Stimulated activated naive CD4-positive, alpha-beta T cell (primary cell): ENCODE measurements at places on chromosomes 13 and 19.

DNA sequence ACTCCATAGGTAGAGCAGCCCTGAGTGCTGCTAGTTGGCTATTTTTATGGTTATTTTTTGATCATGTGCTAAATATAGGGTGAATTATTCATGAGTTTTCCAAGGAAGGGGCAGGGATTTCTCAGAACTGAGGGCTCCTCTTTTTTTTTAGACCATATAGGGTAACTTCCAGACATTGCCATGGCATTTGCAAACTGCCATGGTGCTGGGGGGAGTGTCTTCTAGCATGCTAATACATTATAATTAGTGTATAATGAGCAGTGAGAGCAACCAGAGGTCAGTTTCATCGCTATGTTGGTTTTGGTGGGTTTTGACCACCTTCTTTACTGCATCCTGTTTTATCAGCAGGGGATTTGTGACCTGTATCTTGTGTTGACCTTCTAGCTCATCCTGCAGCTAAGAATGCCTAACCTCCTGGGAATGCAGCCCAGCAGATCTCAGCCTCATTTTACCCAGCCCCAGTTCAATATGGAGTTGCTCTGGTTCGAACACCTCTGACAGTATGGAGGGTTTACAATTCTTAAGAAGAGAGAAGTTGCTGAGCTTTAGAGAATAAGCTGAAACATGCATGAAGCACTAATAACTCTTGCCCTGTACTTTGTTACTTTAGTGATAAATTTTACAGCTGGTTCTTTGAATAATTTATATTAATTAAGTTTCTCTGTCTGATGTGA, 31.7 kb downstream of the CEACAM1 start:
- no peak for DNase-seq

DNA sequence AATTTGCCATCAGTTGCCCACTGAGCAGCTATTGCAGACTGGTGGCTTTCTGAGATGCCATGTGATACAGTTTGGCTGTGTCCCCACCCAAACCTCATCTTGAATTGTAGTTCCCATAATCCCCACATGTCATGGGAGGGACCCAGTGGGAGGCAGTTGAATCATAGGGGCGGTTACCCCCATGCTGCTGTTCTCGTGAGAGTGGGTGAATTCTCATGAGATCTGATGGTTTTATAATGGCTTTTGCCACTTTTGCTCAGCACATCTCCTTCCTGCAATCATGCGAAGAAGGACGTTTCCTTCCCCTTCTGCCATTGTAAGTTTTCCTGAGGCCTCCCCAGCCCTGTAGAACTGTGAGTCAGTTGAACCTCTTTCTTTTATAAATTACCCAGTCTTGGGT, 34.8 kb upstream of the ANKRD10 start:
- no peak for DNase-seq

- no peak for DNase-seq
These were observed 107.0 kb upstream of the MCF2L start for GRCh38 chr13:112861876-112862615.

DNA sequence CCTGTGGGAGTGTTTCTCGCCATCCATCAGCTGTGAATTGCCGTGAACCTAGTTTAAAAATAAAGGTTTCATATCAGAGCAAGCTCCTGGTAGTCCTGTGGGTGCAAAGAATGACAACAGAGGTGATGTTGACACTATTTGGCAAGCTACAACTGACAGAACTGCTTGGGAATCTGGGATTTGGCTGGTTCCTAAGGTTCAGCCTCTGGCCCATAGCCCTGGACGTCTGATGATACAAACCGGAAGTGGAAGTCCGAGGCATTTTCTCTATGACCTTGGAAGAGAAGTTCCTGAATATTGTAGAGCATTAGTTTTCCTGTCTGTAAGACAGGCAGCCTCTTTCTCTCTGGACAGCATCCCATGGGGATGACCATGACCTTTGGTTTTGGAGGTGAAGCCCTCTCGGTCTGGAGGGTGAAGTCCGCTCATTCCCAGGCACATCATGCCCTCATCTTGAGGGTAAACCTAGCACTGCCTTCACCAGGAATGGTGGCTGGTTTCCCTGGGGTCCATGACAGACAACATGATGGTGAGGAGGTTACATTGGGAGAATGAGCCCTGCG, 29.1 kb downstream of the GATAD2A start:
- DNase-seq: no peak

DNA sequence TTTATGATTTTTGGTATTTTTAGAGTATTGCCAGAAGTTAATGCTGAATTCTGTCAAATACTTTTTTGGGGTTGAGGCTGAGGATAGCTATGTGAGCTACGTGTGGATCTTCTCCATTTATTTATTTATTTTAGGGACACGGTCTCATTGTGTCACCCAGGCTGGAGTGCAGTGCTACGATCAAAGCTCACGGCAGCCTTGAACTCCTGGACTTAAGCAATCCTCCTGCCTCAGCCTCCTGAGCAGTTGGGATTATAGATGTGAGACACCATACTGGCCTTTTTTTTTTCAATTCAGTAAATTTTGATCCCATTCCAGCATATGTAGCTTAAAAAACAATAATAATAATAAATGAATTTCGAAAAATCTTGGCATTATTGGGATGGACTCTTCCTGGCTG, 21.1 kb downstream of the ING1 start:
- DNase-seq: no peak

GRCh38 chr19:21314676-21315075, 14.5 kb downstream of the ZNF708 start:
- no peak for DNase-seq

GRCh38 chr13:89755729-89756492, 1591.6 kb upstream of the MIR17HG start:
- no peak for DNase-seq

GRCh38 chr13:105220063-105220462, 1315.4 kb downstream of the EFNB2 start:
- no peak for DNase-seq

DNA sequence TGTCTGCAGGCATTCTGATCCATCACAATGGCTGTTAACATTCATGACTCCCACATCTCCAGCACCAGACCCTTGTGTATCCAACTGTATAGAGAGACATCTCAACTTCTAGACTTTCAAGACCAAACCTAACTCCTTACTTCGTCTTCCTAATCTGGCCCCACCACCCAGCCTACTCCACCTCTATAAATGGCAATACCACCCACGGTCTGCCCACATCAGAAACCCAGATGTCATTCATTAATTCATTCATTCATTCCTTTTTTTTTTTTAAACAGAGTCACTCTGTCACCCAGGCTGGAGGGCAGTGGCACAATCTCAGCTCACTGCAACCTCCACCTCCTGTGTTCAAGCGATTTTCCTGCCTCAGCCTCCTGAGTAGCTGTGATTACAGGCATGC, 10.4 kb downstream of the GPR42 start:
- no peak for DNase-seq
